ENCODE measurements at places on chromosomes 12 and 14.

- no peak for DNase-seq
These were observed 11.8 kb downstream of the ATG14 start for GRCh38 chr14:55399852-55400251.

GRCh38 chr14:79043194-79043889, 873.2 kb downstream of the NRXN3 start:
- no peak for DNase-seq

- no peak for DNase-seq
These were observed 8.1 kb upstream of the NAA30 start for GRCh38 chr14:57382283-57382682.

GRCh38 chr14:34629344-34629656, 648 bp downstream of the SNX6 start:
- no peak for DNase-seq

DNA sequence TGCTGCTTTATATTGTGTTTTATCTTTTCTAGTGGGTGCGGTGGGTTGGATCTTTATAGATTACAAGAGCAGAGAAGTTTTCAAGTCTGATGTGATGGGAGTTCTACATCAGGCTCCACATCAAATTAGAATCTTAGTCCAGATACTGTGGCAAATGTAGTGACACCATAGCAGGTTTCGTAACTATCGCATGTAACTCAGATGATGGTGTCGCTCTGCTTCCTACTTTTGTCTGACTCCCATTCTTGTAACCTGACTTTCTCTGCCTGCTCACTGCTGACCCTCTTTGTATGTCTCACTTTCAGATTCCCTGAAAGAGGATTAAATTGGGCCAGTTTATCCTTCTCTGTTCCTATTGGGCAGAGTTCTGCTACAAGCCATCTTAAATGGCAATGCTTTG, 22.8 kb upstream of the FBXO34 start:
- no peak for DNase-seq

DNA sequence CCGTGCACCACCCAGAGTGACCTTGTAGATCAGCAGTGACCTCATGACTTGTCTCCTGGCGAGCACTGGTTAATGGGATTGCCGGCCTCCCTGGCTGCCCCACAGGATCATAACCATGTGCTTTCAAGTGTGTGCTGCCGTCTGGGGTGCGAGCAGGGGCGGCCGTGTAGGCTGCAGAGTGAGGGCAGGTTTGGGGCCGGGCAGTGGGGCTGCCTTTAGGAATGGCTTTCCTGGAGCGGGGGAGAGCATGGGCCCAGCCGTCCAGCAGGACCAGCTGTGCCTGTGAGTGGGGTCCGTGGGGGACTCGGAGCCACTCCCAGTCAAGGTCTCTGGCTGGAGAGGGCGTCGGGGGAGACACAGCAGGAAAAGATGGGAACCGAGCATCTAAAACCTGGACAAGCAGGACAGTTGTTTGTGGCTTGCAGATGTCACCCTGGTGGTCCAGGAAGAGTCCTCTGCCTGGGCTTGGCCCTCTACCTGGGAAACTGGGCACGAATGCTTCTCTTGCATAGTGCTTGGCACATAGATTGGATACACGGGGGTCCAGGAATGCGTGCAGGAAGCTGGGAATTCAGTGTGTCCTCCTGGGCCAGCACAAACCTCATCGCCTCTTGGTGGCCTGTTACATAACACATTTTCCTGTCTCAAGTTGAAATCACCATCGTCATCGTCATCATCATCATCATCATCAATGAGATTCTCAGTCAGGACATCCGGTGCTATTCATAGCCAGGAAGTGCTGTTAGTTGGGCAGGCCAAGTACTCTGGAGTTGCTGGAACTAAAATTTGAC, 96.0 kb downstream of the ADGRD1 start:
- DNase-seq, result no peak

DNA sequence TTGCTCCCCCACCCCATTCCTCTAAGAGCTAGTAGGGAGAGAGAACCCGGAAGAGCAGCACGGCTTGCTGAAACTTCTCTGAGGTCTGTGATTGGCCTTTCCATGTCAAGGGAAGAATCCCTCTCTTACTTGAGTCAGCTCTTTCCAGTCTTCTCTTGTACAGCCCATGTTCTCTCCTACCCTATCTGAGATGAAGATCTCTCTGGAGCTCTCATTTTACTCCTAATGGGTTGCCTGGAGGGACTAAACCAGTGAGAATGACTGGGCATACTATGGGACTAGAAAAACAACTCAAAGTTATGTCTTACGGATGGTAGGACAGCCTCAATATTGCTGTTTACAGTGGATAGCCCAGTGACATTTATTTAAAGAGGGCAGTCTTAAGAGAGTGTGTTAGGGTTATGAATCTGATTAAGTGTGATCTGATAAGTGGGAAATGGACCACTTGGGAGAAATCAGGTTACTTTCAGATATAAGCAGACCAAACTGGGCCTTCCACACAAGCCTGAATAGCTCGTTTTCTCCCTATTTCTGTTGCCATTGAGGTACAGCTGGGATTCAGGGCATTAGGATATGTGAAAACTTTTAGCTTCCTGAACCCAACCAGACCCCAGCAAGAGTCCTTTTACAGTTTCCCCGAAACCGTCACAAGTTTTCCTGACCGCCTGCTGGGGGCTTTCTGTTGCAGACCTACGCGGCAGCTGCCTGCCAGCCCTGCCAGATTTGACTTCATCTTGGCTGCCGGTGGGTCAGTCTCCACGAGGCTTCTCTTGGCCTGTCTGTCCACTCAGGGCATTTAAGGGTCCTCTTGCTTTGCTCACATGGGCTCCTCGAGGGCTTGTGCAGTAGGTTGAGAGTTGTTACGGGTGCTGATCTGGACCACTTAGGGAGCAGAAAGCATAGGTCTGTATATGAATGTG, 16.9 kb downstream of the ETV6 start:
- DNase-seq, result no peak

- no peak for DNase-seq
These were observed 1822.9 kb upstream of the FLRT2 start for GRCh38 chr14:83707056-83707455.

DNA sequence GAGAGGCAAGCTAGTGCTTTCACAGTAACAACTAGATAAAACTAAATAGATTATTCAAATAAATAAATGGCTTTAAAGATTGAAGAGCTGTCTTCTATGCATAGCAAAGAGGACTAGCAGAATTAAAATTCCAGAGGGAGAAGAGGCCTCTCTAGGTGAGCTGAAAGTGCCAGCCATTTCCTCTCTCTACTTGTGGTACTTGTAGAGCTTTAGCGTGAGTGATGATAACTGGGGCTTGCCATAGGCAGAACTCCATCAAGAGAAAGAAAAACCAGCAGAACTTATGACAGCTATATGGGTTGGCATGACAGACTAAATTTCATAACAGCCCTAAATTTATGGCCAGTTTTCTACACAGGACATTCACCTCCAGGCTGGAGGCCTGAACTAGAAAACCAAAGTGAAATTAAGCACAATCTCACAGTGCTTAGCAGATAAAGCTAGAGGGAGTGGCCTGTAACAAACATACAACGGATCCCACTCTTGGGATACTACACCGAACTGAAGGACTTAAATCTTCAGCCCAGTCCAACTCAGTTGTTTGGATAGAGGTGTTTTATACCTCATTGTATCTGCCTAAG, 11.0 kb downstream of the SPTLC2 start:
- no peak for DNase-seq

DNA sequence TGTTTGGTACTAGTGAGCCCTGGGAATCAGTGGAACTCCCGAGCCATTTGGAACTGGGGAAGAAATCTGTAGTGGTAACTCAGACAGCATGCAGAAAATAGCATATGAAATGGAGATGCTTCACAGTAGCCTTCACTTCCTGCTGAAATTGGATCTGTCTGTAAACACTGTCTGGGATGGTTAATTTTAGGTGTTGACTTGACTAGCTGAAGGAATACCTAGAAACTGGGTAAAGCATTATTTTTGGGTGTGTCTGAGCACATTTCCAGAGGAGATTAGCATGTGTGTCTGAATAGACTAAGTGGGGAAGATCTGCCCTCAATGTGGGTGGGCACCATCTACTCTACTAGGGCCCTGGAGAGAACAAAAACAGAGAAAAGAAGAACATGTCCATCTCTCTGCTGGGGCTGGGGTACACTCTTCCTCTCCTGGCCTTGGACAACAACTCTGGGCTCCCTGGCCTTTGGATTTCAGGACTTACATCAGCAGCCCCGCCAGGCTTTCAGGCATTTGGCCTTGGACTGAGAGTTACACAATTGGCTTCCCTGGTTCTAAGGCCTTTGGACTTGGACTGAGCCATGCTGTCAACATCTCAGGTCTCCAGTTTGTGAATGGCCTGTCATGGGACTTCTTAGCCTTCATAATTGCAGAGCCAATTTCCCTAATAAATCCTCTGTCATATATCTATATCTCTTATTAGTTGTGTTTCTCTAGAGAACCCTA, 14.0 kb upstream of the CRADD start:
- no peak for DNase-seq

- peak; percentile 8 for DNase-seq
These were observed 793.7 kb downstream of the RPS29 start for GRCh38 chr14:48792376-48793024.

DNA sequence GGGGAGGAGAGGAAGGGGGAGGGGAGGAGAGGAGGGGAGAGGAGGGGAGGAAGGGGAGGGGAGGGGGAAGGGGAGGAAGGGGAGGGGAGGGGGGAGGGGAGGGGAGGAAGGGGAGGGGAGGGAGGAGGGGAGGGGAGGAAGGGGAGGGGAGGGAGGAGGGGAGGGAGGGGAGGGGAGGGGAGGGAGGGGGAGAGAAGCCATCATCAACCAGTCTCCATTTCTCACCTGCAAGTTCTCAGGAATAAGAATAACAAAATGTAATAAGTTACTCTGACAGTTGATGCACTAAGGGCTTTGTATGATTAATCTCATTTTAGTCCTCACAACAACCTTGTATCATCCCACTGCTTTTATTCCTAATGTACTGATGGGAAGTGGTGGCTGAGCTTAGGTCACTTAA, 59.1 kb upstream of the TMEM263 start:
- no peak for DNase-seq

DNA sequence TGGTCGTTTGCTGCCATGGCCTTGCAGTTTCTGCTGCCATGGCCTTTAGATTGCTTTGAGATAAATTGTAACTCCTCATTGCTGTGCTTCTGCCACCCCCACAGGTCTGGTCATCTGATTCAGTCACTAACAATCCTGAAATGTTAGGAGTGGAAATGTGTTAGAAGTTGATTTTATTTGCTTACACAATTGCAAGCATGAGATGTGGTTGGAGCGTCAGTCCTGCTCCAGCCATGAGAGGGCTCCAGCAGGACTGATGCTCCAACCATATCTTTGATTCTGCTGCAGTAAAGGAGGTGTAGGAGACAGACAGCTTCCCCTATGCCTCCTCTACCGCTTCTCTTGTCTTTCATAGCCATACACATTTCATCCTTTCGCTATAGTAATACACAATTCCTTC, 226.8 kb upstream of the RGS6 start:
- no peak for DNase-seq

GRCh38 chr14:55419663-55420062, 8.0 kb upstream of the ATG14 start:
- no peak for DNase-seq

DNA sequence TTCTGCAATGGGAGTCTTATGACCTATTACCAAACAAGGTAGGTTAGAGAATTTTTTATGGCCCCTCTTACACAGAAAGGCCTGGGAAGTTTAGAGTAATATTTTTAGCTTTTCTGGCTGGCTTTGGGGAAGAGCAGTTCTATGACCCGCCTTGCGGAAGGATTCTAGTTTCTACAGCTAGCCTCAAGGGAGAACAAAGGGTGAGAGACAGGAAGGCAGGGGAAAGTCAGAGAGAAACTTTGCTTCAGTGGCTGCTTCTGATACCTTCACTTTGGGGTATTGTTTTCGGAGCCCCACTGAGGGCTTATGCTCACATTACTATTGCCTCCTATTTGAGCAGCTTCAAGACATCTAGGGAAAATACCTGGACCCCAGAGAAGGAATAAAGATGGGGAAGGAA, 80.7 kb upstream of the NUDT4 start:
- DNase-seq, result no peak

GRCh38 chr12:90979019-90979418, 24.0 kb upstream of the CCER1 start:
- DNase-seq, result no peak

GRCh38 chr14:44960146-44960545, 1.6 kb downstream of the KLHL28 start:
- DNase-seq, result no peak

- DNase-seq, result no peak
These were observed 5.9 kb downstream of the NXPH4 start for GRCh38 chr12:57222286-57223190.

GRCh38 chr14:72416892-72417291, 477.0 kb downstream of the DPF3 start:
- DNase-seq, result peak; percentile 67

DNA sequence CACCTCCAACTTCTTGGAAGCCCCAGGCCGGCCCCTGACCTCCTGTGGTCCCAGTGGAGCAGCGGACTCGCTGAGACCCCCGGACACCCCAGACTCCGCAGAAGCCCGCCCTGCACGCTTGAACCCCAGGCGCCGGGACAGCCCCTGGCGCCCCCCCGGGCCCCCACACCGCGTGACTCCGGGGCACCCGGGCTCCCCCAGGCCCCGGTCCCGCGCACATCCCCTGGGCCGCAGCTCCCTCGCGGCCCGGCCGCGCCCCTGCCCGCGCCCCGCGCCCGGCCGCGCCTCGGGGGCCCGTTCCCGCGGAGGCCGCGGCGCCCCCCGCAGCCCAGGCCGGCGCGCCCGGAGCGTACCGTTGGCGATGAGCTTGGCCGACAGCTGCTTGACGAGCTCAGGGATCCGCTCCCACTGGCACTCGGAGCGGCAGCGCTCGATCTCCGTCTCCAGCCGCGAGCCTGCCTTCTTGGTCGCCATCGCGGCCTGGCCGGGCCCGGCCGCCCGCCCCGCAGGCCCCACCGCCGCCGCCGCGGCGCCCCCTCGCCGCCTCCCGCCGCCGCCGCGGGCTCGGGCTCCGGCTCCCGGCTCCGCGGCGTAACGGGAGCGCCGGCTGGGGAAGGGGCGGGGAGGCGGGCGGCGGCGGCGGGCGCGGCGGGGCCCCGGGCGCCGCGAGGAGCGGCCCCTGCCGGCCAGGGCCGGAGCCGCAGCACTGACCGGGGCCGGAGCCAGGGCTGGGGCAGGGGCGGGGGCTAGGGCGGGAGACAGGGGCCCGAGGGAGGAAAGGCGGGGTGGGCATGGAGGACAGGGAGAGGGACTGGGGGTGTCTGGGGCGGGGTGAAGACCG, at the start of gene TTC7B:
Gene TTC7B, minus strand, starts transcription at position 609 of the 841 bp plus-strand sequence. Its CDS starts 135 bp downstream, at position 474.
- DNase-seq, result peak; percentile 37

- no peak for DNase-seq
These were observed 497.4 kb downstream of the FSCB start for GRCh38 chr14:44009642-44010041.

DNA sequence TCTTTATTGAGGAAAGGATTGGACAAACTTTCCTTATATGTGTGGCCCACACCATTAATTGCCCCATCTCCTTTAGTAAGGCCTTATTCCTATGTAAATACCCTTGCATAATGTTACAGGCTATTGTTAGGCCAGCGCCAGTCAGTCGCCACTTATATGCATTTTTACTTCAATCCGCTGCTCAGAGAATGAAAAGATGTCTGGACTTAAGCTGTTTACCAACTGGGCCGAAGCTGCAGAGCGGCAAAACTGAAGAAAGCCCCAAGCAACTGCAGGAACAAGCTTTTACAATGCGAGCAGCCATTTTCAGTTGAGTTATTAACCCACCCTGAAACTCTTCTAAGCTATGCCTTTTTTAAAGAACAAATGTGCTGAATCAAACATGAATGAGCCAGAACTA, 92.1 kb upstream of the OTX2 start:
- DNase-seq, result no peak

- no peak for DNase-seq
These were observed 15.3 kb downstream of the DYNC1H1 start for GRCh38 chr14:101979666-101980065.

GRCh38 chr12:130880411-130880885, 8.6 kb downstream of the RAN start:
- DNase-seq, result no peak

GRCh38 chr14:38789805-38790204, 313.2 kb downstream of the SEC23A start:
- DNase-seq, result no peak

Data from RPMI8226 (cell line).